ENCODE measurements at places on chromosomes 1 and 21. TPM values are rescaled to one million over a fixed set of nuclear protein-coding genes. Genes with fewer than 3 reads are reported as not detected.
A peak's percentile ranks its signal among the peaks of the same experiment; 100 is the strongest.

The AK5 gene
- total RNA-seq: 0.33 TPM

The PDE9A gene
- total RNA-seq: 24.9 TPM

DNA sequence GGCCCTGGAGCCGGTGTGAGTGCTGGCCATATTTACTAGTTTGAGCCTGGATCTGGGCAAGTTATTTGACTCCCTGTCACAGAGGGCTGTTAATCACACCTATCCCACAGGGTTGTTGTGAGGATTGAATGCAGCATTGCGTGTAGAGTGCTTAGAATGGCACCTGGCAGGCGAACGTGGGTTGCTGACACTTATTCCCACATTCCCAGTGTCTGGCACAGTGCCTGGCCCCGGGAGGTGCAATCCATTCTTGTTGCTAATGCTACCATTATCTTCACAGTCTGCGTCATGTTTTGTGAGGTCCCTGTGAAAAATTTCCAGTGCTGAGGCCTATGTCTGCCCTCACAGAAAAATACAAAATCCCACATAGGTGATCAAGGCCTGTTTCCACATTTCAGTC lies 66.1 kb downstream of the CD2 start:
- no peak for DNase-seq

DNA sequence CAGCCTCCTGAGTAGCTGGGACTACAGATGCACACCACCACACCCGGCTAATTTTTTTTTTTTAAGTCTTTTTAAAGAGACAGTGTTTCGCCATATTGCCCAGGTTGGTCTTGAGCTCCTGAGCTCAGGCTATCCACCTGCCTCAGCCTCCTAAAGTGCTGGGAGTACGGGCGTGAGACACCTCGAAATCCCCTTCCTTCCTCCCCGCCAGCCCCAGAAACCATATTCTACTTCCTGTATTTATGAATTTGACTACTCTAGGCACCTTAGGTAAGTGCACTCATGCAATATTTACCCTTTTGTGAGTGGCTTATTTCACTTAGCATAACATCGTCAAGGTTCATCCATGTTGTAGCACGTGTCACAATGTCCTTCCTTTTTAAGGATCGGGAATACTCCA lies 6.9 kb upstream of the LRP8 start:
- DNase-seq: peak; percentile 43

GRCh38 chr1:106534612-106535011 lies 521.9 kb upstream of the PRMT6 start:
- no peak for DNase-seq

DNA sequence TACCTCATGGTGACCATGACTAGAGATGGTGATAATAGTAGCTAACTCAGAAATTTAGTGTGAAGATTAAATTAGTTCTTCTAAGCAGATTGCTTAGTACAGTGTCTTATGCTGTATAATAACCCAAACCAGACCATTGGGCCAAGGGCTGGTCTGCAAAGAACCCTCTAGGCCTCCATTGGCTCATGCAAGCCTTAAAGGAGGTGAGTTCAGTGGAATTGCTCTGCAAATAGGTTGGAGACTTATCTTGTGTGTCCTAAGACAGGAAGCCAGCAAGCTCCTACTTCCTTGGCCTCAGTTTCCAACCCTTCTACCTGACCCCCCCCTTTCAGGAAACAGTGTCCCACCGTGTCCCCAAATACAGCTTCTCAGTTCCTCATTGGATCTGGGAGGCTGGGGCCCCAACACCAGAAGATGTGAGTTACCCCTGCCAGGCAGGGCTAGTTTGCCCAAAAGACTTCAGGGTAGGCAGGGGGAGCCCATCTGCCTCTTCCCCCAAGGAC lies 1.9 kb upstream of the MEF2D start:
- no peak for DNase-seq

The ZMYND12 gene
- 1.3 TPM for total RNA-seq

GRCh38 chr1:22385537-22385936 lies 66.1 kb upstream of the ZBTB40 start:
- no peak for DNase-seq

The STUM gene
- total RNA-seq: 2.8 TPM

The SELL gene
- total RNA-seq: 300 TPM

DNA sequence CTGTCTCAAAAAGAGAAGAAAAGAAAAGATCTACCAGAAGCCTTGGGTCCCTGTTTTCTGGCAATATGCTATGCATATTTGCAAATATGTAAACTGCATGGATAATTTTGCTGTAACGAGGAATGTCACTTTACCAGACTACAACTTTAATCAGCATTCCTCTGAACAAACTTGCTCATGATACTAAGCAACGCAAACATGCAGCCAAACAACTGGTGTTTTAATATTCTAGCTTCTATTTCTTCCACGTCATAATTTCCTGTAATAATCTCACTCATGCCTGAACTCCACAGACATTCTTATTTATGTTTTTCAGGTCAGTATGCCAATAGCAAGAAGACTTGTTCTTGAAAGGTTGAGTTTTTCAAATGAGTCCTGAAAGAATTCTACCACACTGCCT lies 114.1 kb downstream of the SIM2 start:
- DNase-seq: no peak

DNA sequence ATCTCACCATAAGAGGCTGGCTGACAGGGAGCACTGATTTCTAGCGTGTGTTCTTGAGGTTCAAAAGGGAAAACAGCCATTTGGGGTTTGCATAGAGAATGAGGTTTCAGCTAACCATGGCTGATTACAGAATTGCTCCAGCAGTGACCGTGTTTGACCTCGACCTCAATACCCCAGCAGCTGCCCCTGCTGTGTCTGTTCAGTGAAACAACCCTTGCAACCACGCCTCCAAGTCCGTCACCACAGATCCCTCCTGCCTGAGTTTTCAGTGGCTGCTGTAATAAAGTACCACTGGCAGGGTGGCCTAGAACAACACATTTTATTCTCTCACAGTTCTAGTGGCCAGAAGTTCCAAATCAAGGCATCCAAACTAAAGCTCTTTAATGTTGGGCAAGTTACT lies 147.7 kb downstream of the HUNK start:
- no peak for DNase-seq

GRCh38 chr1:173476665-173477285 lies 360 bp upstream of the PRDX6 start:
- peak; percentile 97 for DNase-seq

DNA sequence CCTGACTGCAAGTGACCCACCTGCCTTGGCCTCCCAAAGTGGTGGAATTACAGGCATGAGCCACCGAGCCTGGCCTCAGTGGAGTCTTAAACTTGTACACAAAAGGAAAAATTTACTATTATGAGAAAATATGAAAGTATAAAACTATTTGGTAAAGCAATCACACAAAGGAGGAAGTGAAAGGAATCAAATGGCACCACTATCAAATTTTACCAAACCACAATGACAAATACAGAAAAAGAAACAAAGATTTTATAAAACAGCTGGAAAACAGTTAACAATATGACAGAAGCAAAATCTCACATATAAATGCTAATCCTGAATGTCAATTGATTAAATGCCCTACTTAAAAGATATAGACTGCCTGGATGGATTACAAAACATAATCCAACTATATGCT lies 42.1 kb upstream of the NEGR1 start:
- DNase-seq: no peak

GRCh38 chr1:35850051-35850450 lies 33.0 kb upstream of the AGO1 start:
- no peak for DNase-seq

DNA sequence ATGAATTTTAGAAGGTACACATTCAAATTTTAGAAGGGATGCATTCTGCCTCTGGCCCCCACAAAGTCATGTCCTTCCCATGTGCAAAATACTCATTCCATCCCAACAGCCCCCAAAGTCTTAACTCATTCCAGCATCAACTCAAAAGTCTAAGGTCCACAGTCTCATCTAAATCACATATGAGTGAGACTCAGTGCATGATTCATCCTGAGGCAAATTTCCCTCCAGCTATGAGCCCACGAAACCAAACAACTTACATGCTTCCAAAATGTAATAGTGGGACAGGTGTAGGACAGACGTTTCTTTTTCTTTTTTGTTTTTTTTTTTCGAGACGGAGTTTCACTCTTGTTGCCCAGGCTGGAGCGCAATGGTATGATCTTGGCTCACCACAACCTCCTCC lies 12.5 kb upstream of the WNT2B start:
- DNase-seq: no peak

The C1orf74 gene
- total RNA-seq: 2.4 TPM

The FGR gene
- 249 TPM for total RNA-seq

DNA sequence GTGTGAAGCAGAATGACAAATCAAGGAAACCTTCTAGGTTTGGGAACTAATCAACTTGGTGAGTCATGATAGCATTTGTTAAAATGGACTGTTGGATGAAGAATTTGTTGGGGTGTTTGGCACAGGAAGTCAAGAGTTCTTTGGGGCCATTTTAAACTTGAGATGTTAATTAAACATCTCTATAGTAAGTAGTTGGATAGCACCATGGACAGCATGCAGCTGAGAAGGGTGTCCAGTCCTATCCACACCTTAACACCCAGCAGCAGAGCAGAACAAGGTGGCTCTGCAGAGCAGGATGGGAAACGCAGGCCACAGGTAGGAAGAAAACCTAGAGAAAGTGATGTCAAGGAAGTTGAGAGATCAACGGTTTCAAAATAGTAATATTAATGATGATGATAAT lies 52.5 kb downstream of the TNR start:
- no peak for DNase-seq

DNA sequence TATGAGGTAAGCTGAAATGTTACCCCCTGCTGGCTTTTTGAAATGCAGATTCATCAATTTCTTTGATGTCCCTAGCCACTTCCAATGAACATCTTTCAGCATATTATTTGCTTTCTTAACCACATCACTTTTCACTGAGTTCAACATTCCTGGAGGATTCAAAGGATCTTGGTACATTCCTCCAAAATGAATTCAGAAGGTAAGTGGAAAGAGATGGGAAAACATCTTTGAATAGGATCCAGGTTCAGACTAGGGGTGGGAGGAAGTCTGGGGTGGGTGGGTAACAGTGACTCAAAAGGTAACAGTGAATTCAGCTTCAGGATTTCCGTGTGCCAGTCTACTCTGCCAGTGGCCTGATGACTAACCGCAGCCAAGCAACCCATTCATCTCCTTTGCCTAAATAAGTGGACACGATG lies 180.7 kb downstream of the ZC3H11B start:
- no peak for DNase-seq

The OR14K1 gene
- total RNA-seq: 0.73 TPM
